ENCODE measurements at places on chromosomes 11 and 22.

- H3K4me3 ChIP-seq: no peak overlapping the region
- no peak for DNase-seq
- no peaks in the 10 kb centered on the region for H3K4me1 ChIP-seq
- H3K27ac ChIP-seq: no peak overlapping the region
- no peaks in the 10 kb centered on the region for H3K27me3 ChIP-seq
These were observed 6.0 kb downstream of the ART5 start for GRCh38 chr11:3635641-3636375.

DNA sequence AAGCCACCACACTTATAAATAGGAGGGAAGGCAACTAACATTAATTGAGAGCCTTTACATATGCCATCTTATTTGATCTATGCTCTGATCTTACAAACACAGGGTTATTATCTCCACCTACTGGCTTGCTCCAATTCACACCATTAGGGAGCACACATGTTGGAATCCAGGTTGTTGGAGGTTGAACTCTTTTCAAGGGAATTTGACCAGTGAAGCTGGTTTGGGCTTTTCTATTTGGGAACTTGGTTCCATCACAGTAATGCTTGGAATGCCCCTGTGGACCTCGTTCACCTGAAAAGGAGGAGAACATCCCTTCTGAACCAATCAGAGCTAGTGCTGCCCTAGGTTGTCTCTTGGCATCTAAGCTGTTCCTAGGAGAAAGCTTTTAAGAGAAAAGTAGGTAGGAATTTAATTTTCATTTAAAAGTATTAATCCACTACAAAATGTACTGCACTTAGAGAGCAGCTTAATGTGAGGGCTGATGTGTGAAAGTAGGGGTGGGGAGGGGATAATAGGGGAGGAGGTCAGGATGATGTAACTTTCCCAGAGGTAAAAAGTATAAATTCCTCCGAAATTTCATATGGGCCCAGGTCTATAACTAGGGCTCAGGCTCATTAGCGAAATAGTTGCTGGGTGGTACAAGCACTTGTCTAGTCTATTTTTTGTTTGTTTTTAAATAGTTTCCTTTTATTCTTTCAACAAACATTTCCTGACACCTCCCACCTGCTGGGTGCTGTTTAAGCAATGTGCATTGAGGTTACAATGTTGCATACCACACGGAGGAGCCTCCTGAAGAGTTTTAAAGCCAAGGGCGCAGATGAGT lies 7.6 kb upstream of the MICAL2 start:
- no peaks in the 10 kb centered on the region for H3K36me3 ChIP-seq
- no peak overlapping the region for H3K4me3 ChIP-seq
- no peak for DNase-seq
- H3K27ac ChIP-seq: no peak overlapping the region
- no peaks in the 10 kb centered on the region for H3K27me3 ChIP-seq

- H3K4me3 ChIP-seq: peak within 1 kb of the TSS; percentile 54
- H3K36me3 ChIP-seq: no peaks in the 10 kb centered on the region
- no peak for DNase-seq
- peak within 1 kb of the TSS; percentile 60 for H3K27ac ChIP-seq
- peaks cover 52% of the 10 kb centered on the region for H3K4me1 ChIP-seq
- H3K27me3 ChIP-seq: no peaks in the 10 kb centered on the region
These were observed at the start of gene ARRB1 for GRCh38 chr11:75351541-75351790. TSS of gene ARRB1 (minus strand) at chr11:75351661. CDS start at chr11:75351607, 54 bp downstream.

- no peaks in the 10 kb centered on the region for H3K27me3 ChIP-seq
- H3K4me1 ChIP-seq: no peaks in the 10 kb centered on the region
- no peak overlapping the region for H3K4me3 ChIP-seq
- H3K27ac ChIP-seq: no peak overlapping the region
These were observed 43.6 kb downstream of the CTSC start for GRCh38 chr11:88293931-88294330.

DNA sequence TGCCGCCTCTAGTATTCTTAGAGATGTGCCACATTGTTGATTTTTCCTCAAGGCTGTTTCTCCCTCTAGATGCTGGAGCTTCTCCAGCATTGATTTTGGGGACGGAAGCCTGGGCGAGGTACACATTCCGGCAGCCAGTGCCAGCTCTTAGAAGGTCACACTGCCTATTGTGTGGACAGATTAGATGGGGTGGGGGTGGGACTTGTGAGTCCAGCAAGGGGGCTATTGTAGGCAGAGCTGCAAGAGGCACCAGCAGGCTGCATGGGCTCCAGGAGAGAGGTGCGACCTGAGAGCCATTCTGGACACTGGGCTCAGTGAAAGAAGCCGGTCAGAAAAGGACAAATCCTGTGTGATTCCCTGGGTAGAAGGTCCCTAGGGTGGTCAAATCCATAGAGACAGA lies 12.4 kb downstream of the C11orf21 start:
- no peak overlapping the region for H3K4me3 ChIP-seq
- DNase-seq: peak; percentile 41
- peaks cover 36% of the 10 kb centered on the region for H3K27me3 ChIP-seq
- no peak overlapping the region for H3K27ac ChIP-seq
- no peaks in the 10 kb centered on the region for H3K36me3 ChIP-seq

DNA sequence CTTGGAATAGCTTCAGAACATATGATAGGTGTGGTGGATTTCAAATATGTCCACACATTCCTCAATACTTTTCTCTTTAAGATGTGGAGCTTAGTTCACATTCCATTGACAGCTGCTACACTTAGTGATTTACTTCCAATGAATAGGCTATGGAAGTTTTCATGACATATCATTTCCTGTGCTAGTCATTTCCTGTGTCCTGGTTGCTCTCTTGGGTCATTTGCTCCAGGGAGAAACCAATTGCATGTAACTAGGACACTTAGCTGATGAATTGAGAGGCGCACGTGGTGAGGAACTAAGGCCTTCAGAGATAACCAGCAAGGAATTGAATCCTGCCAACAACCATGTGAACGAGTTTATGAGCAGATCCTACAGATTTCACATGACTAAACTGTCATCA lies 120.9 kb downstream of the SLC17A6 start:
- H3K27me3 ChIP-seq: no peaks in the 10 kb centered on the region
- H3K27ac ChIP-seq: no peak overlapping the region
- DNase-seq: no peak
- H3K36me3 ChIP-seq: no peaks in the 10 kb centered on the region

- no peak overlapping the region for H3K27ac ChIP-seq
- no peak for DNase-seq
- no peaks in the 10 kb centered on the region for H3K4me1 ChIP-seq
- no peak overlapping the region for H3K4me3 ChIP-seq
- no peaks in the 10 kb centered on the region for H3K27me3 ChIP-seq
- no peaks in the 10 kb centered on the region for H3K36me3 ChIP-seq
These were observed 562.8 kb upstream of the CCDC179 start for GRCh38 chr11:23423104-23423503.

- no peaks in the 10 kb centered on the region for H3K27me3 ChIP-seq
- no peak for DNase-seq
- H3K36me3 ChIP-seq: no peaks in the 10 kb centered on the region
- H3K27ac ChIP-seq: no peak overlapping the region
- peaks cover 12% of the 10 kb centered on the region for H3K4me1 ChIP-seq
- no peak overlapping the region for H3K4me3 ChIP-seq
These were observed 22.1 kb downstream of the GDPD5 start for GRCh38 chr11:75503531-75504099.

DNA sequence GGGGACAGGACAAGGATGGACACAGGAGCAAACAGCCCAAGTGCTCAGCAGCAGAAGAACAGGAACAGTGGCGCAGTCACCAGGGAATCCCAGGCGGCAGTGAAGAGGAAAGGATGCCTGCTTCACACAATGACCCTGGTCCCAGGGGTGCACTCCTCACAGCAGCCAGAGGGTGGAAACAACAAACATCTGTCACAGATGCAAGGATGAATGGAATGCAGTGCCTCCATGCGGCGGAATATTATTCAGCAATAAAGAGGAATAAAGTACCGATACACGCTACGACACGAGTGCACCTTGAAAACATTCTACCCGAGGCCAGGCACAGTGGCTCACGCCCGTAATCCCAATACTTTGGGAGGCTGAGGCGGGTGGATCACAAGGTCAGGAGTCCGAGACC lies 12.7 kb downstream of the CSNK1E start:
- no peaks in the 10 kb centered on the region for H3K27me3 ChIP-seq
- H3K36me3 ChIP-seq: peaks cover 31% of the 10 kb centered on the region
- DNase-seq: no peak
- H3K27ac ChIP-seq: peak overlapping the region; percentile 63

DNA sequence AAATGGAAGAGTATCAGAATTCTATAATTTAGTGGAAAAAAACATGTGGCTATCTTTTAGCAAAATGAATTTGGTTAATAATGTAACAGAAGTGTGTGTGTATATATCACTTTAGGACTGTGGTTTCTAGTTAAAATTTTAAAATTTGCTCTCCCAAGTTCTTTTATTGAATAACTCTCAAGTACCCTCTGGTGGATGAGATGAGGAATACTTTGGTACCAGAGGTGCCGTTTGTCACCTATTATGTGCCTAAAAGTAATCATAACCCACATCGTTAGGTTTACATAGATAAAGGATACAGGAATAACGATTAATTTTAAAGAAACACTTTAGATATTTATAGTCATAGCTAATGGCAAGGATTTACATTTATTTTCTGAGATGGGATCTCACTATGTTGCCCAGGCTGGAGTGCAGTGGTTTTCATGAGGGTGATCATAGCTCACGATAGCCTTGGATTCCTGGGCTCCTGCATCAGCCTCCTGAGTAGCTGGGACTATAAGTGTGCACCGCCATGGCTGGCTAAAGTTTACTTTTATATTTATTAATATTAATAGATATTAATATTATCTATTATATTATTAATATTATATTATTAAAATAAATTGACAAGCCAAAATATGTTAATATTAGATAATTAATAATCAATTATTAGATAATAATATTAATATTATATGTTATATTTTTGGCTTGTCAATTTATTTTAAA lies 66.7 kb upstream of the CAPRIN1 start:
- H3K36me3 ChIP-seq: no peaks in the 10 kb centered on the region
- peaks cover 3% of the 10 kb centered on the region for H3K27me3 ChIP-seq
- no peak for DNase-seq
- H3K4me3 ChIP-seq: no peak overlapping the region

- no peak overlapping the region for H3K4me3 ChIP-seq
- no peaks in the 10 kb centered on the region for H3K4me1 ChIP-seq
- H3K27me3 ChIP-seq: no peaks in the 10 kb centered on the region
- no peaks in the 10 kb centered on the region for H3K36me3 ChIP-seq
These were observed 415.2 kb downstream of the TENM4 start for GRCh38 chr11:79025622-79026021.

DNA sequence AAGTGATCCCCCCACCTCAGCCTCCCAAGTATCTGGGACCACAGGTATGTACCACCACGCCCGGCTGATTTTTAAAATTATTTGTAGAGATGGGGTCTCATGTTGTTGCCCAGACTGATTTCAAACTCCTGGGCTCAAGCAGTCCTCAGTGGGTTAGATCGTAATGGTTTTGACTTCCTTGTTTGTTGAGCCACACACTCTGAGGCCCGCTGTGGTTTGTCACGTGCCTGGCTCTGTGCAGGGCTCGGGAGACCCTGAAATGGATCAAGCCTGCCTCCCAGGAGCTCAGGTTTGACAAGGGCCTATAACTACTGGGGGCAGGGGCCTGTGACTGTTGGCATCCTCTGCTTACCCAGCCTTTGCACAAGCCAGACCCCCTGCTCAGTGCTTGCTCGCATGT lies 68.1 kb downstream of the MPPED1 start:
- no peak overlapping the region for H3K4me3 ChIP-seq
- DNase-seq: no peak
- H3K27me3 ChIP-seq: peaks cover 23% of the 10 kb centered on the region
- no peaks in the 10 kb centered on the region for H3K36me3 ChIP-seq

GRCh38 chr22:21611210-21611977 lies 18.4 kb downstream of the YDJC start:
- DNase-seq: no peak
- H3K27ac ChIP-seq: no peak overlapping the region
- peaks cover 30% of the 10 kb centered on the region for H3K36me3 ChIP-seq
- H3K4me3 ChIP-seq: no peak overlapping the region
